Fibroblast of skin of left quadriceps (primary cell): ENCODE measurements at places on chromosomes 13 and 19.
A peak's percentile ranks its signal among the peaks of the same experiment; 100 is the strongest.

GRCh38 chr13:48896312-48896711 lies 79.4 kb upstream of the FNDC3A start:
- DNase-seq = no peak

- DNase-seq = no peak
Observed at GRCh38 chr19:2550431-2551171, 74.7 kb downstream of the GADD45B start.

- no peak for DNase-seq
Observed at GRCh38 chr13:48506092-48506701, 26.7 kb downstream of the RCBTB2 start.

- no peak for DNase-seq
Observed at GRCh38 chr13:108402850-108403249, 133.3 kb downstream of the TNFSF13B start.

GRCh38 chr13:63421123-63421522 lies 2005.5 kb upstream of the PCDH20 start:
- DNase-seq = no peak

GRCh38 chr19:51002542-51003311 lies 1.3 kb upstream of the KLK8 start:
- no peak for DNase-seq

GRCh38 chr19:7925171-7925851 lies 624 bp downstream of the CTXN1 start:
- no peak for DNase-seq

DNA sequence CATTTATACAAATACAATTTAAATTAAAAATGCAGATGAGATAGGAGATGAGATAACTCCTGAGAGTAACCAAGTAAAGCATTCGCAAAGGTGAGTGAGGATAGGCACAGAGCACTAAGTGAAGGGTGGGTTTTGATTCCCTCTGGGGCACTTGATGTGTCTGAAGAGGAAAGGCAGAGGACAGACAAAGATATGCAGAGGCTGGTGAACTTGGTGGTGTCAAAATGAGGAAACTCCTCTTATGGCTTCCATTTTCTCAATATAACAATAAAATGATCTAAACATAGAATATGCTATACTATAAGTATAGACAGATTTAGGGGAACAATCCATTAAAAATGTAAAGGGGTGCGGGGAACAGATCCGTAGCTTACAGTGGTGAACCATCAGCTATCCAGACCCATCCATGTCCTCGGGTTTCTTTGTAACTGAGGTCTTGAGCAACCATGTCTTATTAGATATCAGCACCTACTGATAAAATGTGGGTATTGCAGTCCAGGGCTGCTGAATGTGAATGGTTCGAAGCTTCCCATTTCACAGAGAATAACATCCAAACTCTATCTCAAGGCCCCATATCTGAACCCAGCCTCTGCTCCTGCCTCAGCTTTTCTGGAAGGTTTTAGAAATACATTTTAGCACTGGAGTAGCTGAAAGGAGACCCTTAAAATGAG lies 73.9 kb upstream of the SLC10A2 start:
- peak; percentile 0 for DNase-seq

GRCh38 chr19:1491849-1492170 lies 829 bp downstream of the REEP6 start:
- no peak for DNase-seq

GRCh38 chr13:30375265-30375835 lies 46.9 kb upstream of the UBE2L5 start:
- no peak for DNase-seq

GRCh38 chr19:10293637-10294367 lies 4.0 kb downstream of the ICAM5 start:
- DNase-seq = no peak

DNA sequence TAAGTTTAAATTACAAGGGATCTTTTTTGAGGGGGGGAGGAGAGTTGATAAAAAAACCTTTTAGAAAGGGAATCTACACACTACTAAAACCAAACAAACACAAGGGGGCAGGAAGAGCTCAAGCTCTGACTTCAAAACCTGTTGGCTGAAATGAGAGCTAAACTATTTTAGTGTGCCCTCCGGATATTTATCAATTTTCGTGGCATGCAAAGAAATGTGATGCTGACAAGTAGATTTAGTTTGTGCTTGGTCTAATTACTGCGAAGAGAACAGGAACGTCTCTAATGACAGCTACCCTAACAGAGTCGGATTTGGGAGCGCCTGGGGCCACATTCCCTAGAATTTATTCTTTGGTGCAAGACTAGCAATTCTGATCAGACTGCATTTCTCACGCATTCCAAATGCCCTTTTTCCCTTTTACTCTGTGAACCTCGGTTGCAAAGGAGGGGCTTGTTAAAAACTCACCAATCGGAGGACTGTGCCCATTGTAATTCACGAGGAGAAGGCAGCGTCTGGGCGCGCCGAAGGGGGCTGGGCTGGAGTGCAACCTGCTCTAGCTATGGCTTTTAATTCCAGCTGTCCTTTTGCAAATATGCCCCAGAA lies 802 bp upstream of the FREM2 start:
- no peak for DNase-seq

DNA sequence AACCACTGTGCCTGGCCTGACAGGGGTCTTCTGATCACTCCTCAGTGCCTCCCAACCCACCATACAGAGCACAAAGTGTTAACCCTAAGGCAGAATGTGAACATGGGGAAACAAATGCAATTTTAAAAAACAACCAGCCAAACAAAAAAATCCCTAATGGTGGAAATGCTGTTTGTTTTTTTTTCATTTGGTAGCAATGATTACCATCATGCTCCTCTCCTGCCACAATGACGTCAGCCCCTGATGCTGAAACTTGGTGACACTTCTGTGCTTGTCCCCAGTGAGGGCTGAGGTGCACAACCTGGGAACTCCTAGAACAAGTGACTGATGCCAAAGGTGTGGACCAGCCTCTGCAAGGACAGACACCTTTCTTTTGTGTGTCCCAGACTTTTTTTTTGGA lies 4.0 kb upstream of the TSPAN16 start:
- no peak for DNase-seq

DNA sequence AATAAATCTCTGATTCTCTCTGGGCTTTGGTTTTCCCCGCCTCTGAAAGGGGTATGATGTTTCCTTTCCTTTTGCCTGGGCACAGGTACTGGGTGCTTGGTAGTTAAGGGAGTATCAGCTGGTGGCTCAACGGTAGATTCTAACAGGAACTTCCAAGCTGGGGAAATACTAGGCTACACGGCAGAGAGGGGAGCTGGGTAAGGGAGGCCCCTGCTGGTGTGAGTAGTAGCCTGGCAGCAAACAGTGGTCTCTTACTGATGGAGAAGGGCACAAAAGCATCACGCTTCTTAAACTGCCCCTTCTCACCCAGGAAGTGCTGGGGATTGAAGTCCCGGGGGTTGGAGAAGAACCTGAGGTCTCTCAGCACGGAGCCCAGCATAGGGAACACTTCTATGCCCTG lies 26.9 kb upstream of the CYP2A7 start:
- DNase-seq = no peak

DNA sequence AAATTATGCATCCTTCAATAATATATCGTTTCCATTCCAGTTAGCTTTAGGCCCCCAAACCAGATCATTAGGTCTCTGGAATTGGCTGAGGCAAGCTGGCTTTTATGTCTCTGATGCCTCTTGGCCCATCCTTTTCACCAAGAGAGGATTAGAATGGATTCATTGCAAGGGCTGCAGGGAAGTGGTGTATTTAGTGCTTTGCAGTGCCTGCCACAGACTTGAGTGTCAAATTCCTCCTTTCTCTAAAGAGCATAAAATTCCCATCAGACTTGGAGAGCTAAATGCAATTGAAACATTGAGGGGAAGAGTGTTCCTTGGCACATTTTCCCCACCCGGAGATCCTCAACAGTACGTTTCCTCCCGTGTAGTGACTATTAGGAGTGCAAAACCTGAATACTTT lies 302.6 kb downstream of the ATP8A2 start:
- DNase-seq = no peak

GRCh38 chr19:46016426-46017094 lies 6.3 kb downstream of the PGLYRP1 start:
- peak; percentile 32 for DNase-seq

GRCh38 chr13:110045202-110045601 lies 258.8 kb upstream of the IRS2 start:
- DNase-seq = no peak

DNA sequence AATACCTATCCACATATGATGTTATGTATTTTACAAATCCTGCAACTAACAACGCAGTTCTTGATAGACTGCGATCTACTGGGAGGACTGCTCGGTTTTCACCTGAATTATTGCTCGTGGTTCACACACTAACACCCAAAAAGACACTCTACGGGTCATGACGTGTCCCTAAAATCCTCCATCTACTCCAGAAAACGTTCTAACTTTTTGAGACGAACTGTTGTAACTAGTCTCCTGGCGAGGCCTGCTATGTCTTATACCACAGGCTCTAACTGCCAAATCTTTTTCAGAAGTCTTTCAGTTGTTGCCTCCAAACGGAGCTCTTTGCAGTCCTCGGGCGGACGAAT lies 108.2 kb downstream of the KCNRG start:
- no peak for DNase-seq

DNA sequence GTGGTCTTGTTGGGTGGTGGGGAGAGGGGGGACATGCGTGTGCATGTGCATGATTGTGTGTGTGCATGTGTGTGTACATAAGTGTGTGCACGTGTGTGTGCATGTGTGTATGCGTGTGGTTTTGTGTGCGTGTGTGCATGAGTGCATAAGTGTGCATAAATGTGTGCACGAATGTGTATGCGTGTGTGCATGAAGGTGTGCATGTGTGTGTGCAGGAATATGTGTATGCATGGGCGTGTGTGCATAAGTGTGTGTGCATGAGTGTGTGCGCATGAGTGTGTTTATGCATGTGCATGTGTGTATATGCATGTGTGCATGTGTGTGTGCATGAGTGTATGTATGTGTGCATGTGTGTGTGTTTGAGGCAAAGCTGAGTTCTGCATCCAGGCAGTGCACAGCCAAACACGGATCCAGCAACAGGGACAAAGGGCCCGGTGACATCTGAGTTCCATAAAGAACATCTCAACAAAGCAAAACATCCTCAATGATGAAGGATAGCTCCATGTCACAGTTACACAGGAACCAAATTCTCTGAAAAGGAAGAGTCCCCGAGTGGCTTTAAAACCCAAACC lies 86.0 kb upstream of the FARP1 start:
- DNase-seq = no peak

DNA sequence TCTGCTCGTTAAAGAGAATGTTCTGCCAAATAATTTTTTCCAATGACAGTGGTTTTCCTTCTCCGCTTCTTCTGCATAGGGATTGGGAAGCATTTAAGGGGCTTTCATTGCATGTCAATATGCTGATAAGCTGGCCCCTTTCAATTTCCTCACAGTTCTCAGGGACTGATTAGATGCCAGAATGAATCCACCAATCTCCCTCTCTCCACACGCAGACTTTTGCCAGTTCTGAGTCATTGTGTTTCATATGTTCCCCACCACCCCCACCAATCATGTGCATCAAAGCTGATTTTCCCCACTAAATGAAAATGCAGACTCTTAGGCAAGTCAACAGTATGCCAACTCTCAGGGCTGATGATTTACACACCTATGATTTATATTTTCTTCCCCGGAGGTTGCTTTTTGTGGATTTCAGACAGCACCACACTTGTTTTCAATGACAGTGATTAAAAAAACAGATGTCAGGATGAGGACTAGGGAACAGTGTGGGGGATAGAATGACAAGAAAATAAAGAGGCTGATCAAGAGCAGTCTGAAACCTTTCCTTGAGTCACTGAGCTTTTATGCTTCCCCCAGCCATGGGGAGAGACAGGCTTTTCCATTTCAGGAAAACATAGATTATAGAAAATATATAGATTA lies 47.9 kb upstream of the C13orf42 start:
- peak; percentile 6 for DNase-seq

GRCh38 chr13:101545521-101545920 lies 93.0 kb downstream of the ITGBL1 start:
- DNase-seq = no peak

DNA sequence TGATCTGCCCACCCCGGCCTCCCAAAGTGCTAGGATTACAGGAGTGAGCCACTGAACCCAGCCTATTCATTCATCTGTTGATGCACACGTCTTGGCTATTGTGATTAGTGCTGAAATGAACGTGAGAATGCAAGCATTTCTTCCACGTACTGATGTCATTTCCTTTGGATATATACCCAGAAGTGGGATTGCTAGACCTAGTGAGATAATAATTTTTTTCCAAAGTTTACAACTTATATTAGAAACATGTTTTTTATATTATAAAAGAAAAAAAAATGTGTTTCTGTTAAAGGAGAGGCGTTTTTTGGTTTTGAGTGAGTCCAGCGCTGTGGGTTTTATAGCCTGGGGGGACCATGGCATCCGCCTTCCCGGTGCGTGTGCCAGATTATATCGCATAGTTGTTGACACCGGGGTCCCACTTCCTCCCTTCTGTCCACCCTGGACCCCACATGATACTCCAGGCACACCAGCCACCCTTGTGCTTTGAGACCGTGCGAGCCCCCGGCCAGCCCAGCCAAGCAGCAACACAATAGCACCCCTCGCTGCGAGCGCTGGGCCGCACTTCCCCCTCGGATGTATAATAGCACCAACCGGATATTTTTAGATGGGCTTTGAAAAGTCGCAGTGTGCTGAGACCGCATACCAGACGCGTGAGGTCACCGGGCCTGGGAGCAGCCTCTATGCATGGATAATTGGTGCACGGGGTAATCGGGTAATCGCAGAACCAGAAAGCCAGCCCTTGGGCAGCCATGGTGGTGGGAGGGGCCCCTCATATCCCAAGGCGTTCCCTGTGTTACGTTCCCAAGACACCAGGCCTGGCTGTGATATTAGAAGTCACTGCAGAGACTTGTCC lies 59.6 kb downstream of the MYO9B start:
- DNase-seq = peak; percentile 93

DNA sequence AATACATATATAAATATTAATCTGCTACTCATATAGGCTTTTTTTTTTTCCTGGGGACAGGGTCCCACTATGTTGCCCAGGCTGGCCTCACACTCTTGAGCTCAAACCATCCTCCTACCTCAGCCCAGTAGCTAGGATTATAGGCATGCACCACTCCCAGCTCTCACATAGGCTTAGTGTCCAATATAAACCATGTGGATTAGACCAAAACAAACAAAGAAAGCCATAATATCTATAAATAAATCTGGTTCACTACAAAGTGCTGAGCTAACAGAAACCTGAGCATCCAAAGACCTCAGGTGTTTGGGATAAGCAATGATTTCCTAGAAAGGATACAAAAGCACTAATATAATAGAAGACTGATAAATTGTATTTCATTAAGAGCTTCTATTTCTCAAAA lies 26.0 kb downstream of the TBC1D4 start:
- DNase-seq = no peak

DNA sequence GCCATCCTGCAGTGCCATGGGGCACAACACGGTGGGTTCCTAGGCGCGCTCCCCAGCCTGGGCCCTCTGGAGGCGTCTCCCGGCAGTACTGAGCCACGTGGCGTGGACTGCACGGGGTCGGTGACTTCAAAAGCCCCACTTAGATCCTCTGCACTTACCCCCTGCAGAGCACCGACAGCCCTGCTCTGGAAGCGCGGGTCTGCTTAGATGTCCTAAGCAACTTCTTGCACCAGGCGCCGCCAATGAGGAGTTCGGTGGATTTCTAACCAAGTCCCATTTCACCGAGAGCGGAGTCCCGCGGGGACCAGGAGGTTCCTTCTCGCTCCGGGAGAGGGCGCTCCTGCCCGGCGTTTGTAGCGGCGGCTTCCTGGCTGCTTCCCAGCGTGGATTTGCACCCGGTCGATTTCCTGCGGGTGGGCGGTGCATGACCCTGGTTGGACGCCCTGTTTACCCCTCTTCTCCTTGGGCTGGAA lies 25.2 kb upstream of the ZNF845 start:
- no peak for DNase-seq
